ENCODE measurements at places on chromosomes 2 and 18. TPM values are rescaled to one million over a fixed set of nuclear protein-coding genes. Genes with fewer than 3 reads are reported as not detected.

DNA sequence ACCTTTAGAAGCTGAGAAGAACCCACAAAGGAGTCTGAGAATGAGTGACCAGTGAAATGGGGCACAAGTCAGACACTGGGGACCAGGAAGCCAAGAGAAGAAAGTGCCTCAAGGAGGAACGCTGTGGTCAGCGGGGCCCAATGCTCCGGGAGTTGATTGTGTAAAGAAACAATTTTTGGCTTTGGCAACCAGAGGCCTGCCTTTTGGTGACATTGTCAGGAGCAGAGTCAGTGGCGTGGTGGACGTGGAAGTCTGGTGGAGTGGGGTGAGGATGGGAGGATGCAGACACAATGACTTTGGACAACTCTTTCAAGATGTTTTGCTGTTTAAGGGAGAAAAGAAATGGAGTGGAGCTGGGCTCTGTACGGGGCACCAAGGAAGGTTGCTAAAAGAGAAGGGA, 100.2 kb upstream of the SEC11C start:
- DNase-seq, result no peak

DNA sequence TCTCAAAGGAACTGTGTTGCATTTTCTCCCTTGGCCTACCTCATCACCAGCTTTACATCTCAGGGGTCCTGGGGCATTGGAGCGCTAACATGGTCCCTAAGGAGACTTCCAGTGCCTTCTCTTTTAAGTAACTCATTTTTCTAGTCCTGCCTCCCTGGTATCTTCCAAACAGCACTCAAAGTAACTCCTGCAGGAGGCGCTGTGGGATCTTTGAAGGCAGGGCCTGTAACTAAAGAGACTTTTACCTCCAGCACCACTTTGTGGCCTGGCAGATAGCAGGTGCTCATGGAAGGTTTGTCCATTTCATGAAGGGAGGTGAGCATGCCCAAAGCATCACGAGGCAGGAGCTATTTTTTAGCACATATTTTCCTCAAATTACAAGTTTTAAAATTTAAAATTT, 411.0 kb upstream of the GYPC start:
- DNase-seq, result peak; percentile 32

- no peak for DNase-seq
These were observed 21.5 kb downstream of the SOS1 start for GRCh38 chr2:39099310-39099869.

GRCh38 chr2:202104286-202104870, 31.3 kb downstream of the KIAA2012 start:
- peak; percentile 65 for DNase-seq

DNA sequence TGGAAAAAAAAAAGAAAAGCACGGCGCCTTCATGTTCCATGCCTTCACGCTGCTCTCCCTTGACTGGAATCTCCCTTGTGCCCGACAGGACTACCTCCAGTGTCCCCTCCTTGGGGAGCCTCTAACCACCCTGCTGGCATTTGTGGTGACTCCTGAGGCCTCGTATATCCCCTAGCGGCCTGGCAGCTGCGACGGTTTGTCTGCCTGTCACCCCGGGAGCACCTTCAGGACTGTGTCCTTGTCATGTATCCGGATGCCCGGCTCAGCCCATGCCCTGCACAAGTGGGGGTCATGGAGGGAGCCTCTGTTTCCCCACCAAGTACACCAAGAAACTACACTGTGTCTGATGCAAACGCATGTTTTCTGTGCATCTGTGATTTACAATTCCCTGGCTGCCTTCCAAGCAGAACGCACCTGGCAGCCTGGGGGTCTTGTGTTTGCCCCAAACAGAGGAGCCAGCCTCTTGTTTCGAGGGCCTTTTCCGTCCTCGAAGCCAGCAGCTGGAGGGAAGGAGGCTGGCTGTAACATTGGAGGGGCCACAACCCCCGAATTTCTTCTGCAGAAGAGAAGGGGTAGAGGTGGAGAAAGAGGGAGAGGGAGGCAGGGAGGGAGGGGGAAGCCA, 18.9 kb downstream of the TWIST2 start:
- no peak for DNase-seq

DNA sequence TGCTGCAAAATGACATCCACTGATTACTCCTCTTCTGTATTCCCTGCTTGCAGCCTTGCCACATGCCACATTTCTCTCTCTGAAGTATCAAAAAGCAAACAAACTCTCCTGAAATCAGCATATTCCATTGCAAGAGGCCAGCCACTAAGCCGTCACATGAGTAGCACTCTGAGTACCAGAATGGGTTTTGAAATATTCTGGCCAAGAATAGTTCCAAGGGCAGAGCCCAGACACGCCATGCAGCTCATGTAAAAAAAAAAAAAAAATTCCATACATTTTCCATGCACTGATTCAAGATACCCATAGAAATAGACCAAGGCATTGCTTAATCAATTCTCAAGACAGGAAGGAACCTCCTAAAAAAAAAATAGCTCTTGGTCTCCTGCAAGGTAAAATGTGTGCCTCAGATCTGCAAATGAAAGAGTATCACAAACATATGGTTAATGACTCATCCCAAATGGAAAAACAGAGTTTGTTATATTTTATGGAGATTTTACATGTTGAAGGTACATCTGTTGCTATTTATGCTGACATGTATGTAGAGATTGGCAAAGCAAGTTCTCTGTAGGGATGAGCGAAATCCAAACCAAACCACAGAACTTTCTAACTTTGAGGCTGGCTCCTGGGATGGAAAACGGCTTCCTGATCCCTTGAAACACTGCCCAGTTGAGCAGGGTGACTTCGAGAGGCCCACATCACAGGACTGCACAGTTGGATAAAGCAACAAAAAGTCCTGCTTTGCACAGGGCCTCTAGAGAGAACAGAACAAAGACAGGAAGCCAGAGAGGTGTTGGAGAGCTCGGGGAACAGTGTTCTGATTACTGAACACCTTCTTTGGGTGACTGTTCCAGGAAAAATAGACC, 346.2 kb downstream of the ZNF521 start:
- no peak for DNase-seq

- DNase-seq, result no peak
These were observed 1.1 kb upstream of the ZSCAN30 start for GRCh38 chr18:35291166-35291565.

OTOS gene
- not detected for total RNA-seq

UGGT1 gene
- 63.8 TPM for total RNA-seq

KLHL14 gene
- total RNA-seq, result not detected

Data from PC-3 (cell line).